Stimulated activated CD8-positive, alpha-beta memory T cell treated with anti-CD3 and anti-CD28 coated beads, Interleukin-7, amount 100 ng/mL, for 48 hours (primary cell): ENCODE measurements at places on chromosomes 7 and 10.
A peak's percentile ranks its signal among the peaks of the same experiment; 100 is the strongest.

GRCh38 chr10:118753331-118754228, 1.2 kb downstream of the CACUL1 start:
- peak; percentile 6 for DNase-seq

DNA sequence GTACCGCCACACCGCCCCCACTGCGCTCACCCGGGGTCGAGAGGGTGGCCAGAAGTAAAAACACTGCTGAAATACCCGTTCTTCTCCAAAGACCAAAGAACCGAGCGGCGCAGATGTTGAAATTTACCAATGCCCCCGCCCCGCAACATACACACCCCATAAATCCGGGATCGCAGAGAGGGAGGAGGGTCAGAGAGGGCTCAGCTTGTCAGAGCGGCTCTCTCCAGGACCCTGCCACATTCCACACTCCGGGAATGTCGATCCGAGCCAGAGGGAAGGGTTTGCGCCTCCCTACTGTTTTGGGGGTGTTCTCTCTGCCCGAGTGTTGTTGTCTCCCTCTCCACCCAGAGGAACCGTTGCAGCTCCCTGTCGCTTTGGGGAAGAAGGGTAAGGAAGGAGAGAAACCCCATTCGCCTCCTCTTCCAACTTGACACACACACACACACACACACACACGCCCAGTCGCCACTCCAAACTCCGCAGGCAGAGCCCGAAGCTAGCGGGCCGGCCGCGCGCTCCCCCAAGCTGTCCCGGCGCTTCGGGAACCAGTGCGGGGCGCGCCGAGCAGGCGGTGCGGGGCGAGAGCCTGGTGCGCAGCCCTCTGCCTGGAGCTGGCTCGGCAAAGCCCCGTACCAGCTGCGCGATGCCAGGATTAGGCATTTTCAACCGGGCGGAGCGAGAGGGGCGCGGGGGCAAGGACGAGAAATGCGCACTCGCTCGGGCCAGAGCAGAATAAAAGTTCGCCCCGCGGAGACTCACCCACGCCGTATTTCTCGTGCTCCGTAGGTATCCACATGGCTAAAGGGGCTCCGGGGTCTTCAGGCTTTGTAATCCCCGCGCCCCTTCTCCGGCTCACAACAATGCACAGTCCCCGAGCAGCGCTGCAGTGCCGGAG, 609 bp downstream of the DOCK4 start:
- DNase-seq, result no peak

DNA sequence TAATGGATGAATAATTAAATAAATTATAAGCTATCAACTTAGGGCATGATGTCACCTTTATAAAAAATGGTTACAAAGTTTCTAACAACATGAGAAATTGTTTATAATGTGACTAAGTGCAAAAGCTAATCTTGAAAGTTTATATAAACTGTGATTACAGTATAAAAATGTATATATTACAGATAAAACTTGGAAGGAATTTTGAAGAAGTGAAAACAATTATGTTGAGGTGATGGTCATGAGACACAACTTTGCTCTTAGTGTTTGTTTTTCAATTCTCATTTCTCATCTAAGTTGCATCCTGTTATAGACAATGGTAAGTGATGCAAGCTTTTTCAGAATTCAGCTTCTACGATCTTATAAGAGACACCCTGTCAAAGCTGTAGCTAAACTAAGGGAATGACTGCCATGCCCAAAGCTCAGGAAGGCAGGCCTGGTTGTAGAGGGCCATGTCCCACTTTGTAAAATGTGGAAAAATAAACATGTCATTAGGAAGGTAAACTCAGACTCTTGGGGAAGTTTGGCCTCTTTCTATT, 23.9 kb downstream of the MACC1 start:
- no peak for DNase-seq

GRCh38 chr10:94963901-94964300, 25.4 kb downstream of the CYP2C9 start:
- no peak for DNase-seq

GRCh38 chr10:110458266-110458920, 39.3 kb upstream of the DUSP5 start:
- DNase-seq, result no peak

GRCh38 chr10:28924717-28925116, 247.4 kb downstream of the BAMBI start:
- no peak for DNase-seq

- no peak for DNase-seq
These were observed 54.7 kb downstream of the STEAP1B start for GRCh38 chr7:22445140-22445743.

DNA sequence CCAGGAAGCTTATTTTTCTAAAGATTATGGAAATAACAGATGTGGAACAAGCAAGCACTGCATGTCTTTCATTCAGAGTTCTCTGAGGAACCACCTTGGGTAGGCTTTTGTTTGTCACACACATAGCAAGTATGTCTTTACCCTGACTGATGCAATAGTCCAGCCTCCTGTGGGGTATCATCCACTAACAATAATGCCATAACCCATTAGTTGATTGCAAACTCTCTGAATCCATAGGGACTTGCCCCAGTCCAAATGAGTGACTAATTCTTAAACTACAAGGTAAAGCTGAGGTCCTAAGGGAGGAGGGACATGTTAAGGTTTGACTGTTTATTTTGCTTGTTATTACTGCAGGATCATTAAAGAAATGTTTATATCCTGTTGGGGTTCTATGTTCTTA, 151.4 kb upstream of the PRPS1L1 start:
- no peak for DNase-seq

DNA sequence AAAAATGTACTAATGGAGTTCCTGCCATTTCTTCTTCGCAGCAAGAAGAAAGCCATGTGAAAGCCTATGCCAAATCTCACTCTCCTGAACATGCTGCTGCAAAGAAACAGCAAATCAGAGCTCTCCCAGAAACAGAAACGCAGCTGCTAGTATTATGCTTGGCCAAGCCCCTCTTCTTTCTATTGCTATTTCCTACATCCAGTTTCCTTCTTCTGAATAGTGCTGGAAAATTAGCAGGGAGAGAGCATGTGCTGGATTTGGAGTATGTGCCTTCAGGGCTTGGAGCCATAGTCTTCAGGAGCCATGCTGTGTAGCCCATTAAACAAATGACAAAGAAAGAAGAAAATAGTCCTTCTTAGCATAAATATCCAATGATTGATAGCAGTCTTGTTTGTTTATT, 852.0 kb upstream of the PHF14 start:
- no peak for DNase-seq

- DNase-seq, result no peak
These were observed 2.8 kb downstream of the BCAP29 start for GRCh38 chr7:107582875-107583274.

- peak; percentile 5 for DNase-seq
These were observed 825 bp downstream of the RAB11FIP2 start for GRCh38 chr10:118045837-118046394.

- DNase-seq, result no peak
These were observed 23.3 kb upstream of the PDGFA start for GRCh38 chr7:542713-543500.

- DNase-seq, result no peak
These were observed 4.9 kb upstream of the IRF5 start for GRCh38 chr7:128932862-128933179.

DNA sequence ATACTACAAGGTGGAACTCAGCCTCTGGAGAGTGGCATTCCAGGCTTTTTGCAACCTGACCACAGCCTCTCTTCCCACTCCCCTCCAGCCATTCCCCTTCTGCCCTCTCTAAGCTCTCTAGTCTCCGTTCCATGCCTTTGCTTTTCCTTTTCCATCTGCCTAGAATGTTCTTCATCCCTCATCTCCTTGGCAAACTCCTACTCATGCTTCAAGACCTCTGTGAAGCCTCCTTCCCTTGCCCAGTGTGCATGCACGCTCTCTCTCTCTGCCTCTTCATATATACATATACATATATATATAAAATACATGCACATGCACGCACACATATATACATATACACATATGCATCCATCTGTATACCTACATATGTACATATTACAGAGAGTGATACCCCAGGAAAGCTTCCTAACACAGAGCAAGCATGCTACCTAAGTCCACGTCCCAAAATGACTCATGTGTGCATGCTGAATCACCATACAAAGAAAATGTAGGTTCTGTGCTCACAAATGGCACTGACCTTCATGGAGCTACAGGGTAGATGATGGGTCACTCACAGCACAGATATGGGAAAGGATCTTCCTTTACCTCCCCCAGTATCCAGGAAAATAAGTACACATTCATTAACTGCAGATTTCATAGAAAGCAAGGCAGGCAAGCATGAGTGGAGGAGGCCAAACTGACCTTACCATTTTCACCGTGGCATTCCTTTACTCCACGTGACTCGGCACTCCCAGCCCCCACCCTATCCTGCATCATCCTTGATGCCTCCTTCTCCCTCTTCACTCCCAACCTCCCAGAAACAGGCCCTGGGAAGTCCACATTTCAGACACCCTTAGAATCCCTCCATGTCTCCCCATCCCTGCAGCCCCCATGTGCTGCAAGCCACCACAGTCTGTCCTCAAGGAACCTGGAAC, 238.4 kb upstream of the ZMIZ1 start:
- DNase-seq, result no peak

- no peak for DNase-seq
These were observed 94.4 kb downstream of the GLRX3 start for GRCh38 chr10:130230611-130231010.

GRCh38 chr7:113371416-113372043, 253.2 kb upstream of the SMIM30 start:
- DNase-seq, result no peak

DNA sequence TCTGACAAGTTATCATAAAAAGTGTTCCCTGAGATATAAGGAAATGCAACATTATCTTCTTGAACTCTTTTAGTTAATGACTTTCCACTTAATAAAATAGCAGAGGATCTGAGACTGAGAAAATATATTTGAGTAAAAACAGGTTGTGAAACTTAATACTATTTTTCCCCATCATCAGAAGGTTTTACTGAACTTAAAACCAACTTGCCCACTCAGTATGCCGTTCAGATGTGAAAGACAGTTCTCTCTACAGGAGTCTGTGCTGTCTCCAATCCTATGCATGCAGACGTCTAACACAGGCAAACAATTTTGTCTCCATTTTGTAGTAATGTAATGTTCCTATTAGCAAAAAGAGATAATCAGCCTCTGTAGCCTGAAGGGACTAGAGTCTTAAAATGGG, 38.2 kb upstream of the CYP2C18 start:
- DNase-seq, result no peak

- DNase-seq, result no peak
These were observed 130.5 kb upstream of the NPS start for GRCh38 chr10:127418536-127419168.

- DNase-seq, result no peak
These were observed 18.5 kb upstream of the SEM1 start for GRCh38 chr7:96728139-96728538.

DNA sequence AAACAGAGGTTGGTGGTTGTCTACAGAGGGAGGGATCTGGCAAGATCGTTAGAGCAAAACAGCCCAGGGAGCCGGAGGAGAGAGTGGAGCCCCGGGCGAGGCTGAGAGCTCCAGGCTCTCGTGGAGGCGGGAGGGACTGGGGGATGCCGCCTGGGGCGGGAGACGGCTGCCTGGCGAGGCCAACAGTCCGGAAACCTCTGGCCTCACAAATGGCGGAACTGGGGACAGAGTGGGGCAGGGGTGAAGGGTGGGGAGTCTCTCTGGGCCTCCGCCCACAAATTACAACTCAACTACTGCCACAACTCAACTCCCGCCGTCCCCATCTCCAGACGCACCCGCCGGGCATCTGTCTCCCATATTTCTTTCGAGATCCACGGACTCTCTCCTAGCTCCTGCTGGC, 47.7 kb downstream of the CLEC2L start:
- DNase-seq, result no peak

DNA sequence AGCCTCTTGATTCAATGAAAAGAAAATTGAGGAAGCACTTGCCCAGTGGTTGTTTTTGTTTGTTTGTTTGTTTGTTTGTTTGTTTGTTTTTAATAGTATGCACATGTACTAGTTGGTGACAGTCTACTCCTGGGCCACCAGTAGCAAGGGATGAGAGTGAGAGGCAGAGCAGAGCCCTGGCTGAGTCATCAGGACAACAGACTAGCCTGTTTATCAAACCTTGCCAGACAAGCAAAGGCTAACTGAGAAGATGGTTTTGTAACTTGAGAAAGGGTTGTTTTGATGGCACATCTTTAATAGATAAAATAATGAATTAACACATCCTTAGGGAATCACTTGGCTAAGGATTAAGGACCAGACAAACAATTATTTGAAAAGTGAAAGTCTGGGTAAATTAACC, 78.1 kb downstream of the INHBA start:
- DNase-seq, result no peak

DNA sequence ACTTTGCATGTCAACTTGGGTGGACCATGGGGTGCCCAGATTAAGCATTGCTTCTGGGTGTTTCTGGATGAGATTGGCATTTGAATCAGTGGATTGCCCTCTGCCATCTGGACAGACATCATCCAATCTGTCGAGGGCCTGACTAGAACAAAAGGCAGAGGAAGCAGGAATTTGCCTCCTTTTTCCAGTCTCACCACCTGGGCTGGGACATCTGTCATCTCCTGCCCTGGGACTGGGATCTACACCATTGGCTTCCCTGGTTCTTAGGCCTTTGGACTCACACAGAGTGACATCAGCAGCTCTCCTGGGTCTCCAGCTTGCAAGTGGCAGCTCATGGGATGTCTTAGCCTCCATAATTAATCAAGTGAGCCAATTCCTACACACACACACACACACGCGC, 10.3 kb downstream of the SLC13A4 start:
- no peak for DNase-seq

DNA sequence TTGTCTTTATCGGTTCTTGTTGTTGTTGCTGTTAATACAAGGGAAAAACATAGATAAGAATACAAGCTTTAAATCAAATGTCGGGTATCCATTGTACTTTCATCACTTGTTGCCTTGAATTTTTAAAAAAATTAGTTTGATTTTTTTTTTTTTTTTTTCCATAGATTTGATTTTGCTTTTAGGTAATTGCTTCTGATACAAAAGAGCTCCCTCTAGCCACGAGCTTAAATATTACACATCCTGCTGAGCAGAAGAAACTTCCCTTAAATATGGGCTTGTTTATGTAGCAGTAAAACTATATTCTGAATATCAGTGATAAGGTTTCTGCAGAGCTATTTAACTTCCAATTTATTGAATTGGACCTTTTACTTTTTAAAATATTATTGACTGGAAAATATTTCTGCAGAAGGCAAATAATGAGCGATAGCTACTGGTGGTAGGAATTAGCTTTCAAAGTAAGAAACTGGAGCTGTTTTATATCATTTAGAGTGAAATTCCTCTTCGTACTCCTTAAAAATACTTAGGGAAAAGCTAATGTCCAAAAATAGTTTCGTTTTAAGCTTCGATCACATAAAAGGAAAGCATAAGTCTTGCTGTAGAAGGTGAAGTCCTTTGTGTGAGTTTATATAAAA, 216.9 kb downstream of the POLR1F start:
- no peak for DNase-seq
